ENCODE measurements at places on chromosomes 11 and 22.

DNA sequence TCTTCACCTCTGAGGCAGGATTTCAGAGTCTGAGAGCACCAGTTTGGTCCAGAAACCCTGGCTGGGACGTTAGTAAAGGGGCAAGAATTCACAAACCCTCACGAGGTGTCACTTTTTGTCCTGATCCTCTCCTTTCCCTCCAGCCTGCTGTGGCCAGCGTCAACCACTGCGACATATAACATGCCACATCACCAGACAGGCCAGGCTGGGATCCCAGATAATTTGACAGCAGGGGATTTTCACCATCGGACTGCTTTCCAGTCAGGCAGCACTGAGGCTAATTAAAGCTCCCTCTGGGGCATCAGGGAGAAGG is 36.8 kb upstream of the RBFOX2 start:
- peaks cover 6% of the 10 kb centered on the region for H3K4me1 ChIP-seq
- H3K27ac ChIP-seq: peak overlapping the region; percentile 27
- DNase-seq: no peak
- no peaks in the 10 kb centered on the region for H3K27me3 ChIP-seq
- no peaks in the 10 kb centered on the region for H3K36me3 ChIP-seq
- H3K4me3 ChIP-seq: peak overlapping the region; percentile 38

GRCh38 chr11:36073411-36074203 is 129.7 kb downstream of the LDLRAD3 start:
- peak; percentile 83 for DNase-seq
- no peaks in the 10 kb centered on the region for H3K27me3 ChIP-seq
- H3K27ac ChIP-seq: peak overlapping the region; percentile 18
- no peaks in the 10 kb centered on the region for H3K36me3 ChIP-seq

GRCh38 chr11:44029977-44030911 is 17.5 kb upstream of the ACCSL start:
- H3K27me3 ChIP-seq: peaks cover 60% of the 10 kb centered on the region
- H3K4me1 ChIP-seq: peaks cover 6% of the 10 kb centered on the region
- peak; percentile 95 for DNase-seq
- H3K4me3 ChIP-seq: no peak overlapping the region
- no peaks in the 10 kb centered on the region for H3K36me3 ChIP-seq

GRCh38 chr22:28314959-28315358 is 364.7 kb downstream of the TTC28 start:
- H3K36me3 ChIP-seq: no peaks in the 10 kb centered on the region
- no peak overlapping the region for H3K4me3 ChIP-seq
- no peaks in the 10 kb centered on the region for H3K27me3 ChIP-seq
- DNase-seq: no peak
- no peak overlapping the region for H3K27ac ChIP-seq

DNA sequence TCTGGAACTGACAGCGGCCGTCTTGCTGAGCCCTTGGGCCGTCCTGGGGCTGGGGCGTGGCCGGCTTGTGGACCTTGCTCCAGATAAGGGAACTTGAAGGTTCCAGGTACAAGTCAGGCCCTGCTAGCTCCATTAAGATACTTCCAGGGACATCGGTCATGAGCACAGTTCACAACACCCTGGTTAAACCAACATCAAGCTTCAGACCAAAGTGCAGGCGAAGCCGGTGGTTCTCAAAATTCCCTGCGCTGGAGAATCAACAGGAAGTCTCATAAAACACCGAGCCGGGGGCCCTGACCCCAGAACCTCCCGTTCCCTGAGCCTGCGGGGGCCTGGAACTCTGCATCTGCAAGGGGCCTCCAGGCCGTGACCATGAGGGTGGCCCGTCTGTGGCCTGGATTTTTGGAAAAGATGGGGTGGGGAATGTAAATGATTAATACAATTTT is 1043.8 kb downstream of the BRD1 start:
- DNase-seq: no peak
- no peak overlapping the region for H3K4me3 ChIP-seq
- H3K27ac ChIP-seq: no peak overlapping the region
- H3K27me3 ChIP-seq: no peaks in the 10 kb centered on the region
- no peaks in the 10 kb centered on the region for H3K4me1 ChIP-seq

DNA sequence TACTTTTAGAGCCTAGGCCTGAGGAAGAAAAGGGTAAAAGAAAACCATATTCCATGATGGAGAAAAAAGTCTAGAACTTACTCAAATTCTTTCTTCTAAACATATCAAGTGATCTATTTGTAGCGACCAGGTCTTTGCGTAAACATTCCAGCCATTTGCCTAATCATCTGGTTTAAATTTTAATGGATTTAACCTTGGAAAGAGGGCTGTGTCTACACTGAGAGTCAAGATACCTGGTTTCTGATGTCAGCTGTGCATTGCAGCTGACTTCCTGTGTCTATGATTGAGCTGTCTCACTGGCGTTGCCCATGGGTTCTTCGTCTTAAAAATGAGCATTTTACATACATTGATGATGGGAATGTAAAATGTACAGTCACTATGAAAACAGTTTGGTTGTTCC is 10.0 kb upstream of the TMEM123 start:
- no peak for DNase-seq

DNA sequence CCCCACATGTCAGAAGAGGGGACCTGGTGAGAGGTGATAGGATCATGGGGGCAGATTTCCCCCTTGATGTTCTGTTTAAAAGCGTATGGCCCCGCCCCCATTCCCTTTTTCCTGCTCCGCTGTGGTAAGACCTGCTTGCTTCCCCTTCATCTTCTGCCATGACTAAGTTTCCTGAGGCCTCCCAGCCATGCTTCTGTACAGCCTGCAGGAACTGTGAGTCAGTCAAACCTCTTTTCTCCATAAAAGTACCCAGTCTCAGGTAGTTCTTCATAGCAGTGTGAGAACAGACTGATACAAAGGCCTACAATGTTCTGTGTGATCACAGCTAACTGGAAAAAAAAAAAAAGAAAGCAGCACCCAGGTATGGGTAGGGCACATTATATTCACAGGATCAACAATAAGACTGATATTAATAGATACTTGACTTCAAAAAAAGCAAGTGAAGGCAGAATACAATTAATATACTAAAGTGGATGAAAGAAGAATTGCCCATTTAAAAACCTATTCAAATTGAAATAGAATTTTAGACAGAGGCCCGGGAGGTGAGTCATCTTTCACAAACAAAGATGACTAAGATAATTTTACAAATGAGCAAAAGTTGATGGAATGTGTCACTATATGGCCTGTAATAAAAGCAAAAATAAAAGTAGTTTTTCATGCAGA is 1.7 kb upstream of the OR52K1 start:
- no peak overlapping the region for H3K27ac ChIP-seq
- no peaks in the 10 kb centered on the region for H3K4me1 ChIP-seq
- DNase-seq: no peak
- no peak overlapping the region for H3K4me3 ChIP-seq
- peaks cover 3% of the 10 kb centered on the region for H3K27me3 ChIP-seq

DNA sequence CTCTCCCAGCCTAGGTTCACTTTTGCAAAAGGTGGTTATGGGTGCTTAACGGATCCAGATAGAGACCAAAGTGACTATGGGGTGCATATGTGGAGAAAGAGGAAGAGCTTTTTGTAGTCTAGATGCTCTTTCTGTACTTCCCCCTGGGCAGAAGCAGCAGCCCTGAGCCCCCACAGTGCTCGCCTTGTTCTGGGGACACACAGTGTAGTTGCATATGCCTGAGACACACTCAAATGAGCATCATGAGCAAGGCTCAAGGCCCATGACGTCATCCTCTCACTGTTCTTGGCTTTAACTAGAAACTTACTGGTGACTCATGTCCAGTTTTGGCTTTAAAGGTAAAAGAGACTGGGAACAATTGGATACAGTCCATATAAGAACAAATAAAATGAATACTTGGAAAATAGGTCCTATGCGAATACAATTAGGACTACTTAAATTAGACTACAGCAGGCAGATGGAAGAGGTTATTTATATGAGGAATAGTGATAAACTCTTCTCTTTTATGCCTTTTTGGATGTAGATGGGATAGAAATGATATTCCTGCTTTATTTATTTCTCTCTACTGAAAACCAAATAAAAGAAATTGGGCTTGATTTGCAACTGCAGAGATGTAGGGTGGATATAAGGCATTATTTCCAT is 20.1 kb upstream of the PEX26 start:
- DNase-seq: peak; percentile 93
- H3K4me3 ChIP-seq: no peak overlapping the region

DNA sequence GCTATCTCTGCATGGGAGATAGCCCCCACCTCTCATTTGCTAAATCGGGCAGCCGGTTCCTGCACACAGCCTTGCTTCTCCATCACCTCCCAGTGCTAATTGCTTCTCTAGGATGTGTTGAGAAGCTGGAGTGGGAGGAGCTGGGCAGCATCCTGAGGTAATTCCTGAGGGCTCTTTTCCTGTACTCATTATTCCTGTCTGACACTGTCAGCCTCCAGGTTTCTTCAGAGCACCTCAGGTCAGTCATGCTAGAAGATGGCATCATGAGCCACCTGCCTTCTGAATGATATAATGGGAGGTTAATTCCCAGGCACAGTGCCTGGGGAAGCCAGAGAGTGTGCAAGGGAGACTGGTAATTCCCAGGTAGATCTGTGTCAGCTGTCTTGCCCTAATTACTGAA is 133.0 kb downstream of the RAB38 start:
- H3K4me1 ChIP-seq: no peaks in the 10 kb centered on the region
- no peak for DNase-seq
- no peaks in the 10 kb centered on the region for H3K36me3 ChIP-seq
- peaks cover 7% of the 10 kb centered on the region for H3K27me3 ChIP-seq
- no peak overlapping the region for H3K27ac ChIP-seq

DNA sequence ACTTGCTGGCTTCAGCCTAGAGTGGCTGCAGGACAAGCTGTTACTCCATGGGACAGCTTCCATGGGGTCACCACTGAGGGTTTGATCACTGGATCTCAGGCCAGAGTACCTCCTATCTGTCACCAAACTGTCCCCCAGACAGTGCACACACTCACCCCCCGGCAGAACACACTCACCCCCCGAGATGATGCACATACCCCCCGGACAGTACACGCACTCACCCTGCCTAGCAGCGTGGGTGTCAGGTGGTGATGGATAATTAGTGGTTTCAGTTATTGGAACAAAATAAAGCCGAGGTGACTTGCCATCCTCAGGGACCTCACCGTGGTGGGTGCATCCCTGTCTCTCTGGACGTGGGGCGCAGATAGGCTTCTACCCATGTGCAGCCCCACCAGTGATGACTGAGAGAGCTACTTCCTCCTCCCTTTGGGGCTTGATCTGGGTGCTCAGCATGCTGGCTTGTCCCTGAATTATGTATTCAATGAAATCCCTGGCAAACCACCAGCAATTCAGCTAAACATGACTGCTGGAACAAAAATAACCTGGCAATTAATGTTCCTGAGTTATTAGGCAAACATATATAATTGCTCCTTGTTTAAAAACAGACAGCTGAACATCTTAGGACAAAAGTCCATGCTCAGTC is 18.9 kb downstream of the TANGO2 start:
- no peak for DNase-seq
- H3K4me1 ChIP-seq: peaks cover 7% of the 10 kb centered on the region
- peaks cover 63% of the 10 kb centered on the region for H3K36me3 ChIP-seq

DNA sequence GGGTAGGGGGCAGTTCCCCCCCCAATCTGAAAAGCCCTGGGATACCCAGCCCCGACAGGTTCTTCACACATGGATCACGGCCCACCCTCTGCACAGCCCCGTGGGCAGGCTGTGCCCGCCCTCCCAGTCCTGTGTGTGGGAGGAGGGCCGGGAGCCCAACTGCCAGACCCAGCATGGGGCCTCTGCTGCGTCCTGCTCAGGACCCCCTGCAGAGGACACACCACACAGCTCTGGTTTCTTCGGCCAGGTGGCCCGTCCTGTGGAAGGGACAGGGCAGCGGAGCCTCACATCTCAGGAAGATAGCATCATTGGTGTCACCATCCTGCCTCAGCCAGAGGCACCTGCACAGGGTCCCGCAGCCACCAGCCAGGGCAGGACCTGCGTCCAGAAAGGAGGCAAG is 396.0 kb downstream of the TBC1D22A start:
- H3K4me3 ChIP-seq: no peak overlapping the region
- DNase-seq: no peak
- peaks cover 9% of the 10 kb centered on the region for H3K36me3 ChIP-seq
- H3K27me3 ChIP-seq: no peaks in the 10 kb centered on the region

- H3K4me3 ChIP-seq: no peak overlapping the region
- DNase-seq: no peak
- H3K27ac ChIP-seq: no peak overlapping the region
- no peaks in the 10 kb centered on the region for H3K4me1 ChIP-seq
- no peaks in the 10 kb centered on the region for H3K27me3 ChIP-seq
- no peaks in the 10 kb centered on the region for H3K36me3 ChIP-seq
Measured at GRCh38 chr11:102306817-102307726, 10.2 kb upstream of the BIRC3 start.

GRCh38 chr22:39530692-39531331 is 1.7 kb downstream of the RPS19BP1 start:
- peaks cover 4% of the 10 kb centered on the region for H3K27me3 ChIP-seq
- H3K4me1 ChIP-seq: peaks cover 43% of the 10 kb centered on the region
- peak; percentile 75 for DNase-seq
- H3K36me3 ChIP-seq: peaks cover 38% of the 10 kb centered on the region
- H3K27ac ChIP-seq: no peak overlapping the region

DNA sequence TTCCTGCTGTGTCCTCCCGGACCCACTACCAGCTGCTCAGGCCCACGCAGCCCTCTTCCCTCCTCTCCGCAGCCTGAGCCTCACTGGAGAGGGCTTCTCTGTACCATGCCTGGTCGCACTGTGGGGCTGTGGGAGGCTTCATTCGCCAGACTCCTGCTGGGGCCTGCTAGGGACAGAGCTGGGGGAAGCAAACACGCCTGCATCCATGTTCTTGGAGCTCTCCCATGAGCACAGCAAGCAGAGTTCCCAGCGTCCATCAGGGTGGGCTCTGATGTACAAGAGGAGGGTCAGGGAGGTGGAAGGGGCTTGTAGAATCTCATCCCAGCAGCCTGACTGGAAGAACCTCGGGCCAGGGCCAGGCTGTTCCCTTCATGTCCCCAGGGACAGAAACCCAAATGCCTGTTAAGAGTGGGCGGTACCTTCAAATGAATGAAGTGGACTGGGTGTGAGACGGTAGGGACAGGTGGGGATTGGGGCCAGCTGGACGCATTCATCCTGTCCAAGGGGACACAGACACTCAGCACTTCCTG is 59.9 kb downstream of the MPPED1 start:
- H3K27me3 ChIP-seq: peaks cover 4% of the 10 kb centered on the region
- H3K4me3 ChIP-seq: no peak overlapping the region
- H3K27ac ChIP-seq: no peak overlapping the region
- no peak for DNase-seq

DNA sequence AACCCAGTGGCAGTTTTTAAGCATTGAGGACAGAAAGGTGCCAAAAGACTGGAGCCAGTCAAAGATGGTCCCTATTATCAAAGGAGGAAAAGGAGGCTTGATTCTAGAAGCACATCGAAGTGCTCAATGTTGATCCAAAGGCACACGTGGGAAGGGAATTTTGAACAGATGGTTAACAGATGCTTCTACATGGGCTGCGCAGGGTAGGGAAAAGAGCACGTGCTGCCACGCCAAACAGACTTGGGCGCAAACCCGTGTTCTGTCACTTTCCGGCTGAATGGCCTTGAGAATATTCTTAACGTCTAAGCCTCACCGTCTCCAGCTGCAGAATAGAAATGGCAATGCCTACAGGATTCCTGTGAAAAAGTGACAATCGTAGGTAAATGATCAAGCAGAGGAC is 217.9 kb upstream of the MTNR1B start:
- DNase-seq: no peak
- H3K27me3 ChIP-seq: peaks cover 6% of the 10 kb centered on the region
- H3K4me3 ChIP-seq: no peak overlapping the region
- H3K36me3 ChIP-seq: no peaks in the 10 kb centered on the region
- H3K4me1 ChIP-seq: no peaks in the 10 kb centered on the region

Measured in mesenchymal stem cell (in vitro differentiated cells and primary cell).